ENCODE measurements at places on chromosomes 16 and 17. TPM values are rescaled to one million over a fixed set of nuclear protein-coding genes. Genes with fewer than 3 reads are reported as not detected.
A peak's percentile ranks its signal among the peaks of the same experiment; 100 is the strongest.

Gene APOBR
- 0.09 TPM for total RNA-seq

Gene MTSS2
- 49.0 TPM for total RNA-seq

Gene FOXO3B
- 20.8 TPM for total RNA-seq

Gene ABCC12
- total RNA-seq: 2.3 TPM

Gene KRTAP4-1
- not detected for total RNA-seq

Gene CPHXL2
- not detected for total RNA-seq

- no peak for DNase-seq
Measured at GRCh38 chr17:82972836-82973372, 106.5 kb upstream of the METRNL start.

DNA sequence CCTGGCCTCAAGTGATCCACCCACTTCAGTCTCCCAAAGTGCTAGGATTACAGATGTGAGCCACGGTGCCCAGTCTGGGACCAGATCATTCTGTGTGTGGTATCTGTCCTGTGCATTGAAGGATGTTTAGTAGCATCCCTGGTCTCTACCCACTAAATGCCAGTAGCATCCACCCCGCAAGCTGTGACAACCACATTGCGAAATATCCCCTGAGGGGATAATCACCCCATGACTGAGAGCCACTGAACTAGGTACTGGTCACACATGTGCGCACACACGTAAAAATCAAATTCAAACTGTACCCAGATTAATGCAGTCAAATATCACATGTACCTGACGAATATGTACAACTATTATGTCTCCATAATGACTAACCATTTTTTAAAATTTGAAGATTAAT is 35.8 kb downstream of the TEKT5 start:
- no peak for DNase-seq

DNA sequence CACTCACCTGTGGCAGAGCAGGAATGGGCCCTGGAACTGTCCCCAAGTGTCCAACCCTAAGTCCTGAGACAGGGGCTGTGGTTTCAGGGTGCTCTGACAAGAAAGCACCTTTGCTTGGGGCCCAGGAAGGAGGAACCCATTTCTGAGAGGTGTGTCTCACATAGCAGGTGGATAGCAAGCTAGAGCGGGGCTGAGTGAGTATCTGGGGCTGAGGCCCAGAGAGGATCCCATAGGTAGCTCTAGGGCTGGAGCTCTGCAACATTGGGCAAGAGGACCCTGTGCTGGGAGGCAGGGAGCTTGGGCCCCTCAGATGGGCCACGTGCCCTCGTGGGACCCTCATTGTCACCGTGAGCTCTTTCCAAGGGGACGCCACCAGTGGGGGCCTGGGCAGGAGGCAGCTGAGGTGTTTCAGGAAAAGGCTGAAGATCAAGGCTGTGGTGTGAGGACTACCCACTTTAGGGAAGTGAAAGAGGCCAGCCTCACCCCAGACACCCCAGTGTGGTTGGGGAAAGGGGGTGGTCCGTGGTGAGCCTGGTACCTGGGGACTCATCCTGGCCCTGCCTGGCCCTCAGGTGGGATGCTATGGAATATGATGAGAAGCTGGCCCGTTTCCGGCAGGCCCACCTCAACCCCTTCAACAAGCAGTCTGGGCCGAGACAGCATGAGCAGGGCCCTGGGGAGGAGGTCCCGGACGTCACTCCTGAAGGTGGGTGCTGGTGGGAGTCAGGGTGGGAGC is 5.3 kb downstream of the DEF8 start:
- no peak for DNase-seq

GRCh38 chr17:4479982-4480751 is 18.5 kb upstream of the SPNS2 start:
- no peak for DNase-seq

GRCh38 chr17:28610376-28610775 is 3.6 kb downstream of the RSKR start:
- DNase-seq: no peak

DNA sequence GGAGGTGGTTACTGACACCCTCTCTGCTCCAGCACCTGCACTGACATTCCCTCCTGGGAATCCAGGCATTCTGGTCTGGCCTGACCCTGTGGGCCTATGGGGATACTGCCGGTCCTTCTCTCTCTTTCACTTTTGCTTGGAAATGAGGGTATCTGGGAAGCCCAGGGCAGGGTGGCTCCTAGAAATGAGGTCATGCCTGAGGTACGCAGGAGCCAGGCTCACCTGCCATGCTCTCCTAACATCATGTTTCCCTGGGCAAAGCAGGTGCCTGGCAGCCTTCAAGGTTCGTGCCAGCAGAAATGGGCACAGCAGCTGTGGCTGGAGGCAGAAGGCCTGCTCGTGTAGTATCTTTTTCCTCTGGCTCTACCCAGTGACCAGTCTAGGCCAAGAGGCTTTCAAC is 3.3 kb downstream of the ITGA3 start:
- DNase-seq: no peak

GRCh38 chr17:4104506-4104905 is 38.3 kb downstream of the ZZEF1 start:
- peak; percentile 80 for DNase-seq

GRCh38 chr16:11676799-11677198 is 8.5 kb downstream of the SNN start:
- no peak for DNase-seq

DNA sequence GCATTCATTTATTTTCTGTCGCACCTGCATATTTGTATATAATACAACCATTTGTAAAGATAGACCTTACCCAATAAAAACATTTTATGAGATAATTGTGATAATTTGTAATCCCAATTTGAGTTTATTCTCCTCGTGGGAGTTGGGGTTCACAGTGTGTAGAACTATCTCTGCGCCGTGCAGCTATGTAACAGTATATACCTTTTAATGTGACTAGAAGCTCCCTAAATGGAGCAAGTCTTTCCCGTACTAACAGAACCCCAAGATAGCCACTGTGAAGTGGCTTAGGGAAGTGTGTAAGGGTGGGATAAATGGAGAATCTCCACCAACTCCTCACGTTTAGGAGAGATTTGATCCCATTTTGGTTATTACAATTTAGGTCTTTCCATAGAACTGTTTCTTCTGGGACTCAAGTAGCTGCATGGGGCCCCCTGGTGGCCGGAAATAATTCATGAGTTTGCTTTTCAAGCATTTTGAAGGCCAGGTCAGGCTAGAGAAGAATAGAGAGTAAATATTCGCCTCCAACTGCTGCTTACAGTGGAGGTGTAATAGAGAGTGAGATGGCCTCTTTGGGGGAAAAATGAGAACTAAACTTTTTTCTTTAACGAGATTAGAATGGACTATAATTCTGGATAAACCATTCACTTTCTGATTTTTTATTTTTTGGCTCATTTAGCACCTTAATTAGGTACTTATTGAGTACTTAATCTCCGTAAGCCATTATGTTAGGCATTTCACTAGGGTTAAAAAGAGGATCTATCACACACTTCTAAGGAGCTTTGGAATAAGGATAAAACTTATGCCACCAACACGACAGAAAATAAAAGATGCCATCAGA is 4.5 kb downstream of the TMEM100 start:
- DNase-seq: no peak

GRCh38 chr17:73695035-73695738 is 50.9 kb upstream of the SDK2 start:
- DNase-seq: no peak

GRCh38 chr17:66445229-66445628 is 142.8 kb downstream of the PRKCA start:
- DNase-seq: no peak

DNA sequence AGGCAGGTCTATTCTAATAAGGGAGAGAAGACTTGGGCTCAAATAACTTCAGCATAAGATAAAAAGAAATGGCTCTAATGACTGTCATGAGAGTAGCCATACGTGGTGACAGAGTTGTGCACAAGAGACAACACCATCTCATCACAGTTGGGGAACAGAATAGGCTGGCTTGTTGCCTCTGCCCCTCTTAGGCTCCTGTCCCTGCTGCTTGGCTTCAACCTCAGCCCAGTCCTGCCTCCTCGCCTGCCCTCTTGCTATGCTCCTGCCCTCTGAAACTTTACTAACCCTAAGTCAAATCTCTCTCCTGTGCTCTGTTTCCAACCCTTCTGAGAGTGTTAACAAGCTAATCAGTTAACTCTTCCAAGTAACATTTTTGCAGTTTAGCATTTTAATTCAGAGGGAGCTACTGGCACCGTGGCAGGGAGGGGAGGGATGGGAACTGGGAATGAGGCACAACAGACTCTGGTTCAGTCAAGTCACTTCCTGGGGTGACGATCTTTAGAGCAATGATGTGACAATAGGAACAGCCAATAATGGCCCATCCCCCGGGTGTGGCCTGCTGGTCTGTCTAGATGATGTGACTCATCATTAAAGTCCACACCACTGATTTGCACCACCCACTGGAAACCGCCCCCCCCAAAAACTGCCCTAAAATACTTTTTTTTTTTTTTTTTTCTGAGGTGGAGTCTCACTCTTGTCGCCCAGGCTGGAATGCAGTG is 35.5 kb downstream of the DNAH17 start:
- no peak for DNase-seq

DNA sequence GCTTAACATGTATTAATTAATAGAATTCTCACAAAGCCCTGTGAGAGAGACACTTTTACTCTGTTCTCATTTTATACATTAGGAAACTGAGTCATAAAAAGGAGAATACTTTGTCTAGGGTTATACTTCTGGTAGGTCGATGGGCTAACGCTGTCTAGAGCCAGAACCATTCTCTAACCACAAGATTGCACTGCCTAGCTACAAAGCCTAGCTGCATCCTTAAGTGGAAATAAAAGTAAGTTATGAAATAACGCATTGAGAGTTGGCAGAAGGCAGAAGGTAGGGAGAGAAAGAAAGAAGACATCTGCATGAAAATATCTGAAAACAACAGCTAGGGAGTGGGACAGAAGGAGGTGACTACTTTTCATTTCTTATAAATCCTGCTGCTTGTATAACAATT is 33.2 kb downstream of the IRX6 start:
- DNase-seq: no peak

DNA sequence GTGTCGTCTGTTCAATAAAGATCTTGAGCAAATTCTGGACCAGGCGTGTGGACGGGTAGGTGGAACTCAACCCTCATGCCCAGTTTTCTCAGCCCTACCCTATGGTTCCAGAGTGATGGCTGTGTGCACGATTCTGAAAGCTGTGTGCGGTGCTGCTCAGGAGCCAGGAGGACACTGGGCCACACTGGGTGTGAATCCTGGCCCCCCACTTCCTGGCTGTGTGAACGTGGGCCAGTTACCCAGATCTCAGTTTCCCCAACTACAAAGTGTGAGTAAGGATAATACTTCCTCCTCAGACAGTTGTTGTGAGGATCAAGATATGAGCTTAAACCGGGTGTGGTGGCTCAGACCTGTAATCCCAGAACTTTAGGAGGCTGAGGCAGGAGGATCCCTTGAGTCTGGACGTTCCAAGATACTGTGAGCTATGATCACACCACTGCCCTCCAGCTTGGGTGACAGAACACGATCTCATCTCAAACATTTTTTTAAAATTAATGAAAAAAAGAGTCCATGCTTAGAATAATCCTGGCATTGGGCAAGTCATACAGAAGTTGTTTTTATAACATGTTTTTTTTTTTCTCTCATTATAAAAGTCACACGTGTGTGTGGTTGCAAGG is 14.7 kb upstream of the MPRIP start:
- DNase-seq: no peak

GRCh38 chr16:52491216-52491615 is 55.7 kb downstream of the TOX3 start:
- DNase-seq: no peak

- no peak for DNase-seq
Measured at GRCh38 chr16:51152691-51153576, 1.9 kb upstream of the SALL1 start.

GRCh38 chr17:61480414-61480807 is 28.2 kb downstream of the TBX4 start:
- DNase-seq: no peak

- no peak for DNase-seq
Measured at GRCh38 chr17:35972945-35973332, 8.4 kb downstream of the CCL16 start.

All from cerebellum (tissue), 4 donors.